ENCODE measurements at places on chromosomes 16 and 17.
A peak's percentile ranks its signal among the peaks of the same experiment; 100 is the strongest.

DNA sequence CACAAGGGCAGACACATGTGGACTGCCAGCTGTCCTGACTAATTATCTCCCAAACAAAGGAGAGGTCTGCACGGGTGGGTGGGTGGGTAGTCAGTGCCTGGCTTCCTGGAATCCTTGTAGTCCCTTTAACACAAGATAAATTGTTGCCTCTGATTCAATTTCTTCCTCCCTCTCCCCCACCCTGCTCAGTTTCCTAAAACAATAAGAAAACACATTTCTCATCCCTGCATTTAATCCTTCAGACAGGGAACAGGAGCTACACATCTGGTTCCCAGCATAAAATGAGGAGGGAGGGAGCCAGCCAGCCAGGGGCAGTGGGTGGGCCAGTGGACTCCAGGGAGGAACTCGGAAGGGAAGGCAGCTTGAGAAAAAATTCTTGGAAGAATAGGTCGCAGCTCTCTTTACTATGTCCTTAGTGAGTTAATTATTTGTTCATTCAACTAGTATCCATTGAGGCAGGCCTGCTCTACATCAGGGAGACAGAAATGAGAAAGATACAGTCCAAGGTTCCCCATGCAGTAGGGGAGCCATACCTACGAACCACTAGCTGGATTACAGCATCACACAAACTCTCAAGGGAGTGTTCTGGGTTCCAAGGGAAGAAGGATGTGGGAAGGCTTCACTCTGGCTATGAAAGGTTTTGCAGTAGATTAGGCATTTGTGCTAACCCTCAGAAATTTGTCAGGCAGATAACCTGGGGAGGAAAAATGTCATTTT, 58.3 kb downstream of the CCT6B start:
- DNase-seq: no peak

GRCh38 chr17:5973410-5973809, 96.8 kb upstream of the WSCD1 start:
- no peak for DNase-seq

GRCh38 chr16:88931373-88931900, 45.6 kb downstream of the CBFA2T3 start:
- DNase-seq: no peak

- no peak for DNase-seq
Measured at GRCh38 chr17:52476638-52477313, 318.3 kb upstream of the CA10 start.

- no peak for DNase-seq
Measured at GRCh38 chr17:74995847-74996246, 8.4 kb downstream of the CDR2L start.

DNA sequence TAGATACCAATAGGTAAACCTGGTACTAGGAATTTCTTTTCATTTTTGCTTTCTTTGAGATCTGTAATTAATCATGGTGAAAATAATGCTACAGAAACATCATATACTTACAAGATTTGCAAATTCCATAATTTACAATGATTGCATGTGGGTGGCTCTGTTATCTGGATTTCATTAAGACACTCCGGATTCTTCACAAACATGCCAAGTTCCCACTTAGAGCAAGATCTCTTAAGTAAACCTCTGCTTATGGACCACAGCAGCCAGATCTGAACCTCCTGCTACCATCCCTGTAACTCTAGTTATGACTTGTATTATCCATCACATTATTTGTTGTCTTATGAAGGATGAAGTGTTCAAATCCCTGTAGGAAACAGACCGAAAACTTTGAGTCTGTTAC, 424.7 kb downstream of the CDH13 start:
- no peak for DNase-seq

GRCh38 chr16:1290063-1290501, 19.4 kb upstream of the UBE2I start:
- no peak for DNase-seq

- DNase-seq: no peak
Measured at GRCh38 chr16:75306099-75306762, 54.8 kb upstream of the BCAR1 start.

- no peak for DNase-seq
Measured at GRCh38 chr16:49788986-49789385, 66.9 kb downstream of the ZNF423 start.

DNA sequence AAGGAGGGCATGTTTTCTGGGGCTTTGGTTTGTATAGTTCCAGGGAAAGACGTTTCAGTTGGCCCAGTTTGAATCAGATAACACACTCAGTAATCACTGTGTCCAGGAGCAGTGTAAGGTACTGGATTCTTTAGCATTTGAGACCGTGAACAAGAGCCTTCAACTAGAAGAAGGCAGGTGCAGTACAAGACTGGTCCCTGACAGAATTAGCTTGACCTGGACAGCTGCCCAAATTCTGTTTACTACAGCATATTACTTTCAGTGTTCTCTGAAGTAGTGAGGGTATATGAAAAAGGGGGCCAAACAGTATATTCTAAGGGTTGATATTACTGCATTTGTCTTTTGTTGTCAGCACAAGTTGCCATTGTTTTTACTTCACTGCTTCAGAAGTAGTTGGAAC, 81.3 kb downstream of the COX10 start:
- DNase-seq: no peak

- DNase-seq: no peak
Measured at GRCh38 chr17:44188576-44189403, 2.0 kb downstream of the TMUB2 start.

GRCh38 chr16:28824717-28824973, 1.8 kb downstream of the ATXN2L start:
- no peak for DNase-seq

GRCh38 chr16:2715519-2715918, 4.5 kb downstream of the PRSS27 start:
- peak; percentile 68 for DNase-seq

- no peak for DNase-seq
Measured at GRCh38 chr17:57508671-57509070, 236.4 kb downstream of the CCDC182 start.

DNA sequence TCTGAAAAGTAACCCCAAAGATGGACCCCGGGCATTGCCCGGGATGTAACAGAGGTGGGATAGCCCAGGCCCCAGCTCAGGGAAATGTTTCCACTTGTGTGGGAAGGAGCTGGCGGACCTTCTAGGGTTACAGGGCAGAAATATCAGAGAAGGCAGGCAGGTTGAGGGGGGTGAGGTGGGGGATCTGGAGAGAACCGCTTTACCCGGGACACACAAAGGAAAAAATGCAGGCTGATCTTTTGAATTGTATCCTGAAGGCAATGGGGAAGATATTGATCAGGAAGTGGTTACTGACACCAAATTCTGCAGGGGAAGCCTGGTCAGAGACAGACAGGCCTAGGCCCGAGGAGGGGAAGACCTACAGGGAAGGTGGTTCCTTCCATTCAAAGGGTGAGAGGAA, 3.5 kb downstream of the SLC47A1 start:
- no peak for DNase-seq

DNA sequence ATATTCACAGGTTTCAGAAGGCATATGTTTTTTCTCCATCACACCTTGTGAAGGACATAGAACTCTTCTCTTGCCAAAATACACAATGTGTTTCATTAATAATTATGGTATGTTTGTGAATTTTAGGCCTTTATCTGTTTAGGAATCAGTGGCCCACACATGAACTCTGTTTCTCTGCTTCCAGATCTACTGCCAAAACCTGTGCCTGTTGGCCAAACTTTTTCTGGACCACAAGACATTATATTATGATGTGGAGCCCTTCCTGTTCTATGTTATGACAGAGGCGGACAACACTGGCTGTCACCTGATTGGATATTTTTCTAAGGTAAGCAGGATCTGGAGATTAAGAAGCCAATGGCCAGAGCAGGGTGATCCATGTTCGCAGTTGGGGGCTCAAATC, 26.4 kb downstream of the TAC4 start:
- DNase-seq: no peak

GRCh38 chr16:84643180-84643583, 5.1 kb upstream of the KLHL36 start:
- DNase-seq: no peak

DNA sequence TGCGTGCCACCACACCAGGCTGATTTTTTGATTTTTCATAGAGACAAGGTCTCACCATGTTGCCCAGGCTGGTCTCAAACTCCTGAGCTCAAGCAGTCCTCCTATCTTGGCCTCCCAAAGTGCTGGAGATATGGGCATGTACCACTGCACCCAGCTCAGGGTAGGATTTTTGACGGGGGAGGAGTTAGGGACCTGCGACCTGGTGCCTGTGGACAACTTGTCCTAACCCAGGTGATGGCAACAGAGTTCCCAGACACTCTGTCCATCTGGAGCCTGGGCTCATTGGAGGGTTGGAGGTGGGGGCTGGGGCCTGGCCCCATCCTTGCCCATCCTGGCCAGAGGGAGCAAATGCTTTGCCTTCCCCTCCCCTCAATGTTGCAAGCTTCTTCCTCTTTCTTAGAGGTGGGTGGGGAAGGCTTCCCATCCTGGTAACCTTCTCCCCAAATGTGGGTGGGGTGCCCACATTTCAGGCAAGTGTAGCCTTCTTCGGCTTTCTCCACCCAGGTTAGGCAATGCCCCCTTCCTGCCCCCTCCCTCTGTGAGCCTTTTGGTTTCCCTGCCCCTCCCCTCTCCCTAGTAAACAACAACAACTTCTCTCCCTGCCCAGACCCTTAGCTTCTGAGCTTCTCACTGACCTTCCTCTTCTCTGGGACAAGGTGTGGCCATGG, 24.9 kb downstream of the RARA start:
- no peak for DNase-seq

DNA sequence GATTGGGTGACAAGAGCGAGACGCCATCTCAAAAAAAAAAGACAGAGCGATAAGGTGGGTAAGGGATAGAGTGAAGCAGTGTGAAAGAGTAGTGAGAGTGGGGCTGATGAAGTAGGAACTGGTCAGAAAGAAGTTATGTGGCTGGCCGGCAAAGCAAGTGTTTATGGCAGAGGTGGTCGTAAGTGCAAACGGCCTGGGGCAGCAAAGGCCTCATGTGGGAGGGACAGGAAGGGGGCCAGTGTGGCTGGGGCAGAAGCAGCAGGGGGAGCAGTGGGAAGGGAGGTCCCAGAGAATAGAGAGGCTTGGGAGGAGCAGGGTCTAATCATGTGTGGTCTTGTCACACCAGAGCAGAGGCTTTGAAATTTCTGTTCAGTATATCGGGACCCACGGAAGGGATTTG, 186.2 kb downstream of the HS3ST3B1 start:
- no peak for DNase-seq

GRCh38 chr17:58818654-58819053, 63.0 kb downstream of the PPM1E start:
- no peak for DNase-seq

GRCh38 chr16:55297062-55297909, 26.7 kb upstream of the IRX6 start:
- DNase-seq: no peak

GRCh38 chr16:81142864-81143263, 46.7 kb upstream of the GCSH start:
- no peak for DNase-seq

DNA sequence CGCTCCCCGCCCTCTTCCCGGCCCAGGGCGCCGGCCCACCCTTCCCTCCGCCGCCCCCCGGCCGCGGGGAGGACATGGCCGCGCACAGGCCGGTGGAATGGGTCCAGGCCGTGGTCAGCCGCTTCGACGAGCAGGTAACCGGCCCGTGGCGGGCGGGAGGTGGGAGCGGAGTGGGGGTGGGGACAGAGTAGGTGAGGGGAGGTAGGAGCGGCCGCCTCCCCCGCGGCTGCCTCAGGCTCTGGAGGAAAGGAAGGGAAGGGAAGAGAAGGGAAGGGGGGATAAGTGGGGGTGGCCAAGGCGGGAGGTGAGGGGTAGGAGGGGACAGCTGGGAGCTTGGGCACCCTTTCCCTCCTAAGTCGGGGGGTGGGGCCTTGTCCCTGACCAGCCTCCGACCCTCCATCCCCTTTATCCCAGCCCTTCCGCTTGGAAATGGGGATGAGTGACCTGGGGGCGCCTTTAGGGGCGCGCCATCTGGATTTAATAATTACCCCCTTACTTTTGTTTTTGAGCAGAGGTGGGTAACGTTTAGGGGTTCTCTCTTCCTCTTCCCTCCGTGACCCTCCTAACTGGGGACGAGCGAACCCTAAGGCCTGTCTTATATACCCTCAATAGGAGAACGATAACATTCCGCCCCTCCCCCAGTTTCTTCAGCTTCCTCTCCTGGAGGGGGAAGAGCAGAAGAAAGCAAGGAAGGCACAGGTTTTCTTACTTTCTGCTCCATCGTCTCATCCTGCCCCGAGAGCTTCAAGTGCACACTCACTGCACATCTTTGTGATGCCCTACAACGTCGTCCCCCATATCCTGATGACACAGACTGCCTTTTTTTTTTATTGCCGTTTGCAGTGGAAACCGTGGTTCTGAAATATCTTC, 694 bp downstream of the NF1 start:
- DNase-seq: no peak

- DNase-seq: no peak
Measured at GRCh38 chr16:84067640-84068039, 25.0 kb upstream of the SLC38A8 start.

DNA sequence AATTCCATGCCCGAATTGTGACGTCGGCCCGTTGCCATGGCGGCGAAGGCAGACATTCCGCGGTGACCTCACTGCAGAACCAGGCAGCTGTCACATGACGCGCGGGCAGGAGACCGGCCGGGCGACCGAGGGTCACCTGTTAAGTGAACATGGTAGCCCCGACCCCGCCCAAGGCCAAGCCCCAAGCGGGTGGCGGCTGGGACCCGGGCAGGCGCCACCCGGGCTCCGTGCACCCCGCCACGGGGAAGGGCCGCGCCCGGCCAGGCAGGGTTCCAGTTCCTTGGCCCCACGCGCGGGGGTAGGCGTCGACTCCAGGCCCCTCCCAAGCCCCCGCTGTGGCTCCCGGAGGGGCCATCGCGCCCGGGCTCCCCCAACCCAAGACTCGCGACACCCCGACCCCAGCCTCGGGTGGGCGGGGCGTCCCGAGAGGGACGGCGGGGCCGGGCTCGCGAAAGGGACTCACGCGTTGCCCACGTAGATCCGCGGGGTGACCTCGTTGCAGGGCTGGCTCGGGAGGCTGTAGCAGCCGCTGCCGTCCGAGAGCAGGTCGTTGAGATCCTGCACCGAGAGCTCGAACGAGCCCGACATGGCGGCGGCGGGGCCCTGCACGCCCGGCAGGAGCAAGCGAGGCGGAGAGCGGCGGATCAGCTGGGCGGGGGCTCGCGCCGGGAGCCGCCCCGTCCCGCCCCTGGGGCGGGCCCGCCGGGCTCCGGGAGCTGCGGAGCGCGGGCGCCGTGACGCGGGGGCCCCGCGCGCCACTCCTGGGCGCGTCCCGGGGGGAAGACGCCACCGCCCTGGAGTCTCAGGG, at the start of gene DUSP3:
TSS of gene DUSP3 (minus strand) at position 641 of the 808 bp plus-strand sequence. CDS start at position 588, 53 bp downstream.
- peak; percentile 37 for DNase-seq

DNA sequence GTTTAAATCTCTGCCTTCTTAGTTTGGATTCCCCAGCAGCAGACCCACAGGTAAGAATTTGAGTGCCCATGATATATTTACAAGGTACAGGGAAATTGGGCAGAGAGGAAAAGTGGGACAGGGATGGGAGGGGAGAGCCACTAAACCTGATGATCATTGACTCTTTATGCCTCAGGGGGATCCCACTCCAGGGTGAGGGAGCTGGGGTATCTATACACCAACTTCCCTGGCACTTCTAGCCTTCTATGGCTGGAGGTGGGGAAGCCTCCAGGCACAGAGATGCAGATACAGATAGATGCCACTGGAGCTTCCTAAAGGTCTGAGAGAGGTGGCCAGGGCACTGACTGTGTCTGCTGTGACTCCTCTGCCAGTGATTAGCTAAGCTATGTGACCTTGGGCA, 256.4 kb downstream of the KATNIP start:
- no peak for DNase-seq
